Activated CD4-positive, CD25-positive, alpha-beta regulatory T cell treated with anti-CD3 and anti-CD28 coated beads, Interleukin-2, amount 50 U/mL, for 72 hours (primary cell): ENCODE measurements at places on chromosomes 1 and 21.

DNA sequence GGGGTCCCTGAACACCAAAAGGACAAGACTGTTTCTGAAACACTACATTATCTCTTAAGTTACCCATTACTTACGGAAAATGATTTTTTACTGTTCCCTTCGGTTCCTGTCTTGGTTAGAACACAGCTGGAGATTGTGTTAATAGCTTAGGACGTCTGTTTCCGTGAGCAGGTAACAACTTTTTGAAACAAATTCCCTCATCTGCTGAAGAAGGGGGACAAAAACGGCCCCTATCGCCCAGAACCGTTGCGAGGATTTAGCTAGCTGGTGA lies 67.8 kb downstream of the SLC35A3 start:
- no peak for DNase-seq

GRCh38 chr21:45379171-45379900 lies 25.6 kb upstream of the COL18A1 start:
- DNase-seq, result no peak

DNA sequence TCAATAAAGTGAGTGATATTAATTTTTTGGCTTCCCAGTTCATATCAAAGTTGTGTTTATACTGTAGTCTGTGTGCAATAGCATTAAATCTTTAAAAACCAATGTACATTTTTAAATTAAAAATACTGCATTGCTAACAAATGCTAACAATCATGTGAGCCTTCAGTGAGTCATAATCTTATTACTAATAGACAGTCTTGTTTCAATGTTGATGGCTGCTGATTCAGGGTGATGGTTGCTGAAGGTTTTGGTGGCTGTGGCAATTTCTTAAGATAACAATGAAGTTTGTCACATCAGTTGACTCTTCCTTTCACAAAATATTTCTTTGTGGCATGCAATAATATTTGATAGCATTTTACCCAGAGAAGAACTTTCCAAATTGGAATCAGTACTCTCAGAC lies 109.0 kb downstream of the ZMYM4 start:
- no peak for DNase-seq

GRCh38 chr1:58201492-58202106 lies 344.9 kb downstream of the OMA1 start:
- no peak for DNase-seq

DNA sequence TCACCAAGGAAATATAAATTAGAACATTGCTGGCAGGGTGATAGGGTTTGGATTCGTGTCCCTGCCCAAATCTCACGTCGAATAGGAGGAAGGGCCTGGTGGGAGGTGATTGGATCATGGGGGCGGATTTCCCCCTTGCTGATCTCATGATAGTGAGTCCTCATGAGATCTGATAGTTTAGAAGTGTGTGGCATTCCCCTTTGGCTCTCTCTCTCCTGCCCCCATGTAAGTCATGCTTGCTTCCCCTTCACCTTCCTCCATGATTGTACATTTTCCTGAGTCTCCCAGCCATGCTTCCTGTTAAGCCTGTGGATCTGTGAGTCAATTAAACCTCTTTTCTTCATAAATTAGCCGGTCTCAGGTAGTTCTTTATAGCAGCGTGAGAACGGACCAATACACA lies 60.6 kb downstream of the VPS26C start:
- no peak for DNase-seq

GRCh38 chr21:16533692-16534407 lies 804.1 kb downstream of the USP25 start:
- DNase-seq, result no peak

GRCh38 chr1:226038661-226039060 lies 23.9 kb upstream of the H3-3A start:
- DNase-seq, result no peak

GRCh38 chr1:174013864-174014418 lies 8.2 kb downstream of the RC3H1 start:
- DNase-seq, result no peak

GRCh38 chr1:156419854-156420204 lies 50.8 kb downstream of the RHBG start:
- DNase-seq, result no peak

DNA sequence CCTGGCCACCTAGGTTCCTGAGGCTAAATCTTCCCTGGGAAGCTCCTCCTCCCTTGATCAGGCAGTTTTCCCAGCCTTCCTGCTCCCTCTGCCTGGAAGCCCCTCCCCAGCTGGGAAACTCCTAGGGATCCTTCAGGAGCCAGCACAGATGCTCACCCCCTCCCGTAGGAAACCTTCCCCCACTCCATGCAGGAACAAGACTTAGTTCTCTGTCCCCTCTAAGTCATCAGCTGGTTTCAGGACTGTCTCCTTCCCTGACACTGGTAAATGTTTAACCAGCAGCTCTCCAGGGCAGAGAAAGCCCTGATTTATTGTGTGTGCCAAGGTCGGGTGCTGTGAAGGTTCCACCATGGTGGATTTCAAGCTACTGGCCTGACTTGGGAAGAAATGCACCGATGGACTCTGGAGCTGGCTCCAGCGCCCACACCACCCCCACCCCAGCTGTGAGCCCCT lies 25.0 kb downstream of the TTC39A start:
- DNase-seq, result no peak

GRCh38 chr1:117290890-117291289 lies 76.4 kb upstream of the MAN1A2 start:
- DNase-seq, result no peak

- DNase-seq, result no peak
Measured at GRCh38 chr21:41687633-41688032, 79.2 kb downstream of the RIPK4 start.

- no peak for DNase-seq
Measured at GRCh38 chr1:8004803-8005573, 21.1 kb downstream of the ERRFI1 start.

GRCh38 chr1:23718482-23718881 lies 24.8 kb upstream of the ELOA start:
- DNase-seq, result no peak

- no peak for DNase-seq
Measured at GRCh38 chr21:36693489-36694030, 5.4 kb upstream of the SIM2 start.

DNA sequence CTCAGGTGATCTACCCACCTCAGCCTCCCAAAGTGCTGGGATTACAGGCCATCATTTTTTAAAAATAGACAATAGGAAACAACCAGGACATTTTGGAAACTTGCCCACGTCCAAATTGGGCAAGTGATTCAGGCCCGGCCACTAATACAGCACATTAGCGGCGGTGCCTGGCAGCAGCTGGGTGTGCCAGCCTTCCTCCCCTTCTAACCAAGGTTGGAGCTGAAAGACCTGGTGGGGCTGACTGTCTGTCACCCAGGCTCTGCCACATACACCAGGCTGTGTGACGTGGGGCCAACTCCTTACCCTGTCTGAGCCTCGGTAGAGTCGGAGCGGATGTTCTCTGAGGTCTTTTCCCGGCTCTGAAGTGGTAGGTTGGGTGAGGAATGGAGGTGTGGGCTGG lies 29.6 kb upstream of the TMEM51 start:
- no peak for DNase-seq

DNA sequence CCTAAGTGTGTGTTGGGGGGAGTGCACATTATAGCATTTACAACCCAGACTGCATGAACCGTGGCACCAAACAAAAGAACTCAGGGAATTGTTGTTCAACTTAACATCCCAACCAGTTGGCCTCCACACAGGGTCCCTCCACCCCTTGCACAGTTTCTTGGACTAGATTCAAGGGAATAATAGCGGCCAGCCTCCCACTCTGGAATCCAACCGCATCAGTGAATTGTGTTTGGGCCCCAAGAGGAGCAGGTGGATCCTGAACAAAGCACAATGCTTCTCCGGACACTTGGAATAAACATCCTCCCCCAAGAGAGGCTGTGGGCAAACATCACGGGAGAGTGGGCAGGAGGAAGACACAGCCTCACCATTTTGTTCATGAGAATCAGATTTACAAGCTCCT lies 18.2 kb downstream of the CD34 start:
- DNase-seq, result no peak

DNA sequence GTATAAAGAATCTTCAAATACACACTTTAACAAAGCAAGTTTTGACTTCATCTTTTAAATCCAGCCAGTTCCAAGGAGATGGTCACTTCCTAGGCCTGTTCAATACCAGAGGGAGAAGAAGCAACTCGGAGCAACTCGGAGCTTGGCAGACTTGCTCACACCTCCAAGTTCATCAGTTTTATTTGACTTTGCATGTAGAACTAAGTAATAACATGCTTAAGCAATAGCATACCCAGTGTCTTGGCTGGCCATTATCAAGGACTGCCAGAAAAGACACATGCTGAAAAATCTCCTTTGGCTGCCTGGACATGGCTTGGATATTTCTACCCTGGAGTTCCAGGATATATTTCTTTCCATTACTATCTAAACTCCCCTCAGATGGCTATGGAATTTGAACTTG lies 52.6 kb downstream of the GNG12 start:
- DNase-seq, result no peak

DNA sequence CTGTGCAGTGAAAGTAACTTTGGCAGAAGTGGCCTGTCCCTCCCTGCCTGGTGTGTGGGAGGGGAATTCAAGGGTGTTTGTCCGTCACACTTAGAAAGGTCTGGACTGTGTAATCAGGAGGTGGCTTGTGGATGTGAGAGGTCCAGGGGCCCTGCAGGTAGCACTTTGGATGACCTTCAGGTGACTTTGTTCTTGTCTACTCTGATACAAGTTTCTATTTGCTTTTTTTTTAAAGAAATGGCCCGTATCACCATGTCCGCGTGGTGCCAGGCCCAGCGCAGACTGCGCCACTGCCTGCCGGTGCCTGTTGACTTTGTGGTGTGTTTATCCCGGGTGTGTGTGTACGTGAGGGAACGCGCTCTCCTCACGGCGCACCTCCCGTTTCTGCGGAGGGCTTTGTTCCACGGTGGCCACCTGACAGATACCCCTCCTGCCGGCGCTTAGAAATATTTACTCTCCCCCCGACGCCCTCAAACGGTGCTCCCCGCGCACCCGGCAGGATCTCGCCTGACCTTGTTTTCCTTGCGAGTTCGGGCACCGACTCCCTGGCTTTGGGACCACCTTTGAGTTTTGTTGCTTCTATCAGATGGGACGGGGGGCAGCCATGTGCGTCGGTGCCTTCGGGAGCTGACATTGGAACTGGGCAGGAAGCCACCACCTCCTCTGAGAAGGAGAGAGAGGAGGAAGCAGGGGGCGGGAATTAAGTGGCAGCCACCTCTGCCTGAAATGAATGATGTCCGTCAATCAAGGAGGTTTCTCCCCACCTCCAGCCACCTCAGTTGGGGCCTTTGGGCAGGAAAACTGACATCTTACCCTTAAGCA lies 119.4 kb downstream of the PRDM16 start:
- DNase-seq, result no peak
